Osteoblast (primary cell): ENCODE measurements at places on chromosomes 5 and 9. TPM values are rescaled to one million over a fixed set of nuclear protein-coding genes. Genes with fewer than 3 reads are reported as not detected.

The TNFSF8 gene
- total RNA-seq, result not detected in 2 replicates

The RLN1 gene
- total RNA-seq, result not detected in 2 replicates

The HTR4 gene
- not detected in 2 replicates for total RNA-seq

The FBP1 gene
- 0.72 TPM in 1 of 2 replicates, not detected in the other for total RNA-seq

The FOXI1 gene
- not detected in 2 replicates for total RNA-seq

The PTPRD gene
- total RNA-seq, result 23.9 and 24.8 TPM in 2 replicates

The OMD gene
- 0.36 and 1.5 TPM in 2 replicates for total RNA-seq

The GBA2 gene
- 29.5 and 31.1 TPM in 2 replicates for total RNA-seq

The CSF2 gene
- total RNA-seq, result not detected in 2 replicates

The ARID3C gene
- total RNA-seq, result under 0.01 TPM in 1 of 2 replicates, not detected in the other

The TTC16 gene
- total RNA-seq, result under 0.01 TPM in 1 of 2 replicates, not detected in the other

The IRX4 gene
- not detected in 2 replicates for total RNA-seq

The CTXN3 gene
- total RNA-seq, result not detected in 2 replicates

- H3K36me3 ChIP-seq, result peaks cover 30% of the 10 kb centered on the region
- peaks cover 29% of the 10 kb centered on the region for H3K4me1 ChIP-seq
- peak overlapping the region; percentile 80 for H3K4me3 ChIP-seq
- no peak overlapping the region for H3K27ac ChIP-seq
Measured at GRCh38 chr5:177310332-177310731, 1.4 kb downstream of the MXD3 start.

- H3K27ac ChIP-seq, result no peak overlapping the region
- no peaks in the 10 kb centered on the region for H3K4me1 ChIP-seq
- no peak overlapping the region for H3K4me3 ChIP-seq
- H3K36me3 ChIP-seq, result no peaks in the 10 kb centered on the region
- no peak for DNase-seq
Measured at GRCh38 chr9:71656496-71656895, 111.8 kb downstream of the CEMIP2 start.

DNA sequence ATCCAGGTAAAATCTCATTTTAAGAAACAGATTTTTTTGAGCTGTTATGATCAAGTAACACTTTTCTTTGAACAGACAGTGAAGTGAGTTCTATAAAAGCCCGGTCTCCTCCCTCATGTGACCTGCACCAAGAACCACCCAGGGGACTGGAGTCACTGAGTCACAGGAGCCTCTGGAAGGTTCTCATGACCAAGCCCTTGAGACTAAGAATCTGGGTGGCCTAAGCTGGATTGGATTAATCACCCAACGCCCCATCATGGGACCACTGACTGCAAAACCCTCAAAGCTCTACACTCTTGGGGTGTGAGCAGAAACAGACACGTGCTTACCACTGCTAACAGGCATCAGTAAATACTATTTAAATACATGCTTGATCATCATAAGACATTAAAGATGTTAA lies 48.4 kb downstream of the SECISBP2 start:
- H3K27ac ChIP-seq, result no peak overlapping the region
- H3K27me3 ChIP-seq, result no peaks in the 10 kb centered on the region
- H3K36me3 ChIP-seq, result peaks cover 3% of the 10 kb centered on the region
- peak; percentile 85 for DNase-seq
- H3K4me1 ChIP-seq, result no peaks in the 10 kb centered on the region

DNA sequence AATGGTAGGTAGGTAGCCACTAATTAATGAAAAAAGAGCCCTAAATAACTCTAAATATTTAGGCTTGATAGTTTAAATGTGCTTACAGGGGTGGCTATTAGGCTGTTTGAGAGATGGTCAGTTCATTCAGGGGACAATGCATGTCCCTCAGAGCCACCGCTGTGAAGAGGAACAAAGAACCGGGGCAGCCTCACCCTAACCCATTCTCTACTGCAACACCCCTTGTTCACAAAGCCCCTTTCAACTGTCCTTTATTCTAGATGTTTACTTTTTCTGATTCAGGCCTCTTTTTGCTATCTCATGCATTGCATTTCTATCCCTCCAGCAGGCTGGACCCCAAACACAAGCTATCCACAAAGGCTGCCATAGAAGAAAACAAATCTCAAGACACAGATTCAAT lies 906.7 kb downstream of the NR2F1-AS1 start:
- H3K27me3 ChIP-seq, result no peaks in the 10 kb centered on the region
- H3K27ac ChIP-seq, result no peak overlapping the region
- no peak for DNase-seq

- no peak overlapping the region for H3K27ac ChIP-seq
- H3K4me1 ChIP-seq, result peaks cover 6% of the 10 kb centered on the region
- no peak overlapping the region for H3K4me3 ChIP-seq
- DNase-seq, result no peak
- H3K27me3 ChIP-seq, result no peaks in the 10 kb centered on the region
- H3K36me3 ChIP-seq, result no peaks in the 10 kb centered on the region
Measured at GRCh38 chr9:73684601-73685000, 532.9 kb downstream of the ANXA1 start.

DNA sequence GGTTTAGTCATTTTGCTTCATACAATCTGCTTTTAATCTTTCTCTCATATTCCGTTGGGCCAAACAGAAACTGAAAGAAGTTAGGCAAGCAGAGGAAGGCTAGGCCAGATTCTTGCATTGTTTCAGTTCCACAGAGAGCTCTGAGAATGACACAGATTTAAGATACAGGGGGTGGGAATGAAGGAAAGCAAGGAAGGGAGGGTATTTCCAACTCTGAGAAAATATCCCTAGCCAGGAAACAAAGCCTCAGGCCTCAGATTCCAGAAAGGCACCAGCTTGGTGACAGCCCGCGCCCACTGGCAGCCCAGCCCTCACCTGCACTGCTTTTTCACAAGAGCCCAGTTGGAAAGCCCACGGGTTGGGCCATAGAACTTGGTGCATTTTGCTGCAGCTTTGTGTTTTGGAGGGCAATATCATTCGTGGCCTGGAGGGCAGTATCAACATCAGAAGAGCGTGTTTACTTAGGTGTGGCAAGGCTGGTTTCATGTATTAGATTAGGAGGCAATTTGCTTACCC lies 63.5 kb downstream of the ENC1 start:
- no peak overlapping the region for H3K4me3 ChIP-seq
- DNase-seq, result peak; percentile 86
- H3K36me3 ChIP-seq, result no peaks in the 10 kb centered on the region
- peaks cover 29% of the 10 kb centered on the region for H3K4me1 ChIP-seq

GRCh38 chr9:112550531-112550930 lies 63.9 kb downstream of the KIAA1958 start:
- DNase-seq, result no peak
- H3K27ac ChIP-seq, result no peak overlapping the region

GRCh38 chr5:148085977-148086705 lies 22.4 kb downstream of the SPINK5 start:
- no peak overlapping the region for H3K27ac ChIP-seq
- no peaks in the 10 kb centered on the region for H3K4me1 ChIP-seq
- DNase-seq, result no peak
- H3K27me3 ChIP-seq, result no peaks in the 10 kb centered on the region
- no peaks in the 10 kb centered on the region for H3K36me3 ChIP-seq

DNA sequence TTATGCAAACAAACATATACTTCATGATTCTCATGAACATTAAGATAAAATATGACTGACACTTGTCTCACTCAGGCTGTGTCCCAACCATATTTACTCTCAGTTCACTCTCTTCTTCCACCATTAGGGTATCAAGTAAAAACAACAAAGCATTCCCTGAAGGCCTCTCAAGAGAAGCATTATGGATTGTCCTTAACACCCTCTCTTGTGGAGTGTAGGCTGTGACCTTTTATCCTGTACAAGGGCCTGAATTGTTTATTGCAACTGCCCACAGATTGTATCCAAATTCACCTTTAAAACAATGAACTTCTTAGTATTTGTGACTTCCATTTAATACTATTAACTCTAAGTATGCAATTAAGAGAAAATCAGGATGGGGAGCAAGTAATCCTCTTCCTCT lies 78.1 kb downstream of the RICTOR start:
- DNase-seq, result no peak
- H3K36me3 ChIP-seq, result no peaks in the 10 kb centered on the region
- H3K27me3 ChIP-seq, result no peaks in the 10 kb centered on the region
- H3K4me3 ChIP-seq, result no peak overlapping the region
- no peaks in the 10 kb centered on the region for H3K4me1 ChIP-seq

- no peaks in the 10 kb centered on the region for H3K4me1 ChIP-seq
- no peak for DNase-seq
- H3K27me3 ChIP-seq, result no peaks in the 10 kb centered on the region
- no peak overlapping the region for H3K4me3 ChIP-seq
Measured at GRCh38 chr9:100999906-101000544, 28.5 kb upstream of the PLPPR1 start.

DNA sequence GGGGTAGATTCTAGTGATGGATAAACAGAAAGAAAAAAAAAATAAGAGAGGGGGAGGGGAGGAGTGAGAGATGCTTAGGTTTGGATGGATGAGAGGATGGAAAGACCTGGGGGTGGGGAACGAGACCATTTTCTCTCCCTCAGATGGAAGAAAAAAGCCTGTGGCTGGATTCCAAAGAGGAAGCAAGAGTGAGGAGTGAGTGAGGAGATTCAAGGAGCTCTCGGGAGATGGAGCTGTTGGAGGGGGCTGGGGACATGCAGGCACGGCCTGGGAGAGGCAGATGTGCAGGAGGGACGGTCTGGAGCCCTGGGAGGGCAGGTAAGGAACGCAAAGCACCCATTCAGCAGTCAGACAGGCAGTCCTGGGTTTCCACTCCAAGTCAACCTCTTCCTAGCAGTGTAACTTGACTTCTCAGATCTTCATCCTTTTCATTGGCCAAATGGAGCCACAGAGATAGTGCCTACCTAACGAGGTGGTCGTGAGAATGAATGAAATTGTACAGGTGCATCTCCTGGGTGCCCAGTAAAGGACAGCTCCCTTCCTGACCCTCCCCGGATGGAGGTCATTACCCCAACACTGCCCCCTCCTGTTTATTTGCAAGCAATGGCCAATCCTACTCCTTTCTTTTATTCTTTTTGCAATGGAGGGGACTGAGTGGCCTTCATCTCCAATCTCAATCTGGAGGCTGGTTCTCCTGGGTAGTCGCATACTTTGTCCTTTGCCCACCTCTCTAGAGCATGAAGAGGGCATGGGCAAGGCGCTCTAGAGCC lies 52.2 kb downstream of the PCDH1 start:
- H3K4me1 ChIP-seq, result no peaks in the 10 kb centered on the region
- DNase-seq, result peak; percentile 85
- peaks cover 16% of the 10 kb centered on the region for H3K27me3 ChIP-seq
- no peak overlapping the region for H3K4me3 ChIP-seq
- no peaks in the 10 kb centered on the region for H3K36me3 ChIP-seq

GRCh38 chr9:113536483-113537228 lies 73.1 kb downstream of the RGS3 start:
- H3K4me3 ChIP-seq, result no peak overlapping the region
- no peak overlapping the region for H3K27ac ChIP-seq

DNA sequence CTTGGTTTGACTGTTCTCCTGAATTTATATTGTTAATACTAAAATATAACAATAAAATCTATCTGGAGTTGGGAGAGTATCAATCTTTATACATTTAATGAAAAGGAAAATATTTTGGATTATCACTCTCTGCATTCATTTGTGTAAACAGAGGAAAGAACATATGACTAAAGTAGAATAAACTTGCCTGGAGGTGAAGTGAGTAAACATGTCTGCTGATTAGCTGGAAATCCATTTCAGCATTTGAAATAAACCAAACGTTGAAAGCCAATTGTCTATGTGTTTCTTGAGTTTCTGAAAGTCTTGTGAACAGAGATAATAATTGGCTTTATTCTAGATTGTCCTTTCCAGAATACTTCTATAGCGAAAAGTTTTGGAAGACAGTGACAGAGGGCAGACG lies 776.2 kb downstream of the SEMA5A start:
- peaks cover 5% of the 10 kb centered on the region for H3K4me1 ChIP-seq
- no peaks in the 10 kb centered on the region for H3K36me3 ChIP-seq
- no peaks in the 10 kb centered on the region for H3K27me3 ChIP-seq
- no peak overlapping the region for H3K4me3 ChIP-seq

DNA sequence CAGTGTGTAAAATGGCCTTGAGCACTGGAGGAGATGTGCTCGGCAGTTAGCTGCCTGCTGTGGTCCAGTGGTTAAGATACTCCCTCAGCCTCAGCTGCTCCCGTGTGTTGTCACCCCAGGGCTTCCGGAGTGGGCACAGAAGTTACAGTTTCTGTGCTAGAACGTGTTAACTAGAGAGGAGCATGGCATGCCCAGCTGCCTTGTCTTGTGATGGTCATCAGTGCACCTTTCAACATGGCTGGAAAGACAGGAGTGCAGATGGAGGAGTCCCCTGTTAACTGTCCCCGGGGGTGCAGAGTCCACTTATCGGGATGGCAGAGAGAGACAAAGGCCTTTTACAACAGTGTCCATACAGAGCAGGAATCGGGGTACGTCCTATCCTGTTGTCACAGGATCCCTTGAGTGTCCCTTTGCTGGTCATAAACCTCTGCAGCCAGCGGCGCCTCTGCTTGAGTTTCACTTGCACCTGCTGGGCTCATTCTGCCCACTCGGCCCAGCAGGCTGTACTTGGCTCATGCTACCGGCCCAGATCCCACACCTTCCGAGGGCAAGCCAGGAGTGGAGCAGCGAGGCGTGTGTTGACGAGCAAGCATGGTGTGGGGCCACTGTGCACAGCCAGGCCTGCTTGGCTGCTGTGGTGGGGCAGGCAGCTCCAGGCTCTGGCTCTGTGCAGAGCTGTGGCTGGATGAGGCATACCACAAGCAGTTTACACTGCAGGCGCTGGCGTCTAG lies 112.6 kb downstream of the EHMT1 start:
- H3K27ac ChIP-seq, result no peak overlapping the region
- H3K4me3 ChIP-seq, result no peak overlapping the region
- H3K4me1 ChIP-seq, result no peaks in the 10 kb centered on the region
- DNase-seq, result no peak

DNA sequence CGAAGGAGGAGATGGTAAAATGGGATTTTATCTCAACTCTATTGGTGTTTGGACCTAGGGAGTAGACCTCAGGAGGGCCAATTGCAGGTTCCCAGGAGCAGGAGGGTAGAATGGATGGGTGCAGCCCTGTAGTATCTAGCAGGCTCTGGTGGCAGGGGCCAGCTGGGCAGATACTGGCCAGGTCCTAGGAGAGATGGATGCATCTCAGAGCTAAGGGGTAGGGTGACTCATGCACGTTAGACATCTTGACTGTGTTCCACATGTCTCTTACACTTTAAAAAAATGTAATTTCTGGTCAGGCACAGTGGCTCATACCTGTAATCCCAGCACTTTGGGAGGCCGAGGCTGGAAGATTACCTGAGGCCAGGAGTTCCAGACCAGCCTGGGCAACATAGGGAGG lies 22.4 kb downstream of the PSD2 start:
- no peaks in the 10 kb centered on the region for H3K4me1 ChIP-seq
- no peak overlapping the region for H3K4me3 ChIP-seq
- no peaks in the 10 kb centered on the region for H3K36me3 ChIP-seq
- H3K27ac ChIP-seq, result no peak overlapping the region
- H3K27me3 ChIP-seq, result no peaks in the 10 kb centered on the region
- DNase-seq, result peak; percentile 80
